ENCODE measurements at places on chromosomes 11 and 22.

DNA sequence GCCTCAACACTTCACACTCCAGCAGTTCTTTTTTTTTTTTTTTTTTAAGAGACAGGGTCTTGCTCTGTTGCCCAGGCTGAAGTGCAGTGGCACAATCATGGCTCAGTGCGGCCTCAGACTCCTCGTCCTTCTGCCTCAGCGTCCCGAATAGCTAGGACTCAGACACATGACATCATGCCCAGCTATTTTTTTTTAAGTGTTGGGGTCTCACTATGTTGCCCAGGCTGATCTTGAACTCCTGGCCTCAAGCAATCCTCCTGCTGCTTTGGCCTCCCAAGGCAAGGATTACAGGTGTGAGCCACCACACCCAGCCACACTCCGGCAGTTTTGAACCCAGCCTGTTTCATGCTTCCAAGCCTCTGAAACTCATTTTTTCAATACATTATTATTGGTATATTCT lies 3.7 kb downstream of the PPP2R1B start:
- no peak for DNase-seq

- DNase-seq = no peak
These were observed 7.9 kb upstream of the TH start for GRCh38 chr11:2179516-2179915.

- DNase-seq = no peak
These were observed 105.0 kb downstream of the DBX1 start for GRCh38 chr11:20055312-20055711.

GRCh38 chr11:31237819-31238760 lies 131.4 kb downstream of the DCDC1 start:
- no peak for DNase-seq

DNA sequence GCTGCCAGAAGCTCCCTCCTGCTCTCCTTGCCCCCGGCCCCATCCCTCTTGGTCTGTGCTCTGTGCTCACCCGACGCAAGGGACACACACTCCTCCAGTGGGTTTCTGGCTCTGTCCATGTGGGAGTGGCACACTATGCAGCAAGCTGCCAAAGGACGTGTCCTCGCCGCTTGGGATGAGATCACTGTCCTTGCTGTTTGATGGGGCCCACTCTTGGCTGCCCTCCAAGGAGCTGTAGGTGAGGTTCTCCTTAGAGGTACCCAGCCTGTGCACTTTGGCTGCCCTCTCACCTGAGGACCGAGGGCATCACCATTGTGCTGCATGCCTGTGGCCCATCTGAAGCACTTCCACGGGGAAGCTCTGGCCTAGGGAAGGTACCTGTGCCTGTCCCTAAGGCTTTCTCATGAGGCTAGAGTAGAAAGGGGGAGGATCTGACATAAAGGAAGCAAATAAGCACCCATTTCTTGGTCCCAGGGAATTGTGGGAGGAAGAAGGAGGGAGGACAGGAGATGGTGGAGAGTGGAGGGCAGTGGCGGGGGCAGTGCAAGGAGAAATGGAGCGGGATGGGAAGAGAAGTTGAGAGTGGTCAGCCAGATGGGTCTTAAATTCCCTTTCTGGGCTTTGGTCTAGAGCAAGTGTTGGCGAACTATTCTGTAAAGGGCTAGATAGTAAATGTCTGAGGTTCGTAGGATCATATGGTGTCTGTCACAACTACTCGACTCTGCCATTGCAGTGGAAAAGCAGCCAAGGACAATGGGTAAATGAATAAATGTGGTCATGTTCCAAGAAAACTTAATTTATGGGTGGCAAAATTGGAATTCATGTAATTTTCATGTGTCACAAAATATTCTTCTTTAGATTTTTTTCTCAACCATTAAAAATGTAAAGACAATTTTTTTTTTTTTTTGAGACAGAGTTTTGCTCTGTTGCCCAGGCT lies 47.0 kb upstream of the AMPD3 start:
- no peak for DNase-seq

- no peak for DNase-seq
These were observed 66.4 kb downstream of the OTOG start for GRCh38 chr11:17613428-17613962.

- peak; percentile 72 for DNase-seq
These were observed 32.1 kb upstream of the DGKZ start for GRCh38 chr11:46315033-46315738.
